ENCODE measurements at places on chromosomes 13 and 19.

DNA sequence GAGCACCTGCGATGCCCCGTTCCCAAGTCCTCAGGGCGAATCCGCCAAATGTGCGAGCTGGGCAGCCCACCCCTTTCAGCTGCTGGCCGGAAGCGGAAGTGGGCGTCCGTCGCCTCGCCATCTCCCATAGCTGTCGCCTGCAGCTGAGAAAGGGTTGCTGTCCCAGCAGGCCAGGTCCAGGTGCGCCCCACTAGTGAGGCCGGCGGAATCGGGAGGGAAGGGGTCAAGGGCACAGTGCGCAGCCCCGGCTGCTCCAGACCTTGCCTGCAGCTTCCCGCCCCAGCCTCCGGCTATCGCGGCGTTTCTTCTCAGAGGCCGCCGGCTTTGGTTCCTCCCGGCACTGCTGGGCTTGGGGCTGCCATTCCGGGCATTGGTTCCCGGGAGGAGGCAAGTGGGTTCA is at the start of gene ZNF177:
TSS of gene ZNF177 (plus strand) at position 109 of the 400 bp plus-strand sequence. CDS start 15,299 bp downstream, outside the sequence.
- DNase-seq = no peak

GRCh38 chr13:42553098-42554046 is 20.6 kb upstream of the TNFSF11 start:
- no peak for DNase-seq

DNA sequence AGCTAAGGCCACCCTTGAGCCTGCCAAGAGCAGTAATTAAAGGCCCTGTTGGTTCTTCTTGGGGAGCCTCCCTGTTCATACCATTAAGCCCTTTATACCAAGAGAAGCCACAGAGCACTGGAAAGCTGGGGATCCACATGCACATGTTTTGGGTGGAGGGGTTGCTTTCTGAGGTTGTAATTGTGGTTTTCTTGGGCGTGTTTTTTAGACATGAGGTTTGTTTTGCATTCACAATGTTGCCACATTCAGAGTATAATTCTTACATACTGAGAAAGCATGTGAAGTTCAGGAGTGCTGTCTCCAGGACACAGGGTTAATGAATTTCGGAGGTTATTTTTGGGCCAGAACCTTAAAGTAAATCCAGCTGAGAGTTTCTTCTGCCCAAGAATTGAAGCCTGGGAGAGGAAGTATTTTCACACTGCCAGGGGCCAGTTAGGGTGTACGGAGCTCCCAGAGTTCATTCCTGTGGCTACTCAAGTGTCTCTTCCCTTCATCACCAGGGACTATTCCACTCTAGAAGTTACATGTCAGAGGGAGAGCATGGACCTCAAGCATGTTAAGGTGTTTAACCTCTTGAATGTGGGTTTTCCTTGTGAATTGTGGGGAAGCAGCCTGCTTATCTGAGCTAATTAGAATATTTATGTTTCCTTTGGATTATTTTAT is 37.0 kb downstream of the ZNF136 start:
- DNase-seq = no peak

- peak; percentile 54 for DNase-seq
These were observed 8.1 kb upstream of the ADGRE2 start for GRCh38 chr19:14786421-14786851.

DNA sequence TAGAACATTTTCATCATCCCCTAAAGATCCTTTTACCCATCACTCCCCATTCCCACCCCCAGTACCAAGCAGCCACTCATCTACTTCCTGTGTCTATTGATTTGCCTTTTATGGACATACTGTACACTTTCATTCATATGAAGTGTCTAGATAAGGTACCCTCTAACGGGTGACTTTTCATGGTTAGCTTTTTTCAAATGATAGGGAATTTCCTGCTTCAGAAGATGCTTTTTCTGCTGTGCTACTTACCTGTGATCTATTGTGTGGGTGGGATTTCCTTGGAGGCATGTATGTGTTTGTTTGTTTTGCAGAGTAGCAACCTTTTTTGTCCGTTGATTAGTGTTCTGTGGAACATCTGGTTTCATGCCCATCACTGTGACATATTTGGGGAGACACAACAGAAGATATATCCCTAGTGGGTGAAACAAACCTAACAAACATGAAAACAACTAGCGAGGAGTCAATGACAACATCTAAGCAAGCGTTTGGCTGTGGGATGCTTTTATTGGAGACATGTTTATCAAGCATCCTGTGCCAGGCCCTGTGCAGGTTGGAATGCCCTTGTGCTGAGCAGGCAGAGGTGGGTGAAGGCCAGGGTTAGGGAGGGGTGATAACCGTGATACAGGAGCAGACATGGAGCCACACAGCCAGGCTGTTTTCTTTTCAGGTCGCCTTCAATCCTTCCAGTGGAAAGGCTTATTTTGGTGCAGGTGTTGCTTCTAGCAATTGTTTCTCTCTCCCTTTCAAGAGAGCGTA is 17.6 kb downstream of the SPINT2 start:
- DNase-seq = no peak

DNA sequence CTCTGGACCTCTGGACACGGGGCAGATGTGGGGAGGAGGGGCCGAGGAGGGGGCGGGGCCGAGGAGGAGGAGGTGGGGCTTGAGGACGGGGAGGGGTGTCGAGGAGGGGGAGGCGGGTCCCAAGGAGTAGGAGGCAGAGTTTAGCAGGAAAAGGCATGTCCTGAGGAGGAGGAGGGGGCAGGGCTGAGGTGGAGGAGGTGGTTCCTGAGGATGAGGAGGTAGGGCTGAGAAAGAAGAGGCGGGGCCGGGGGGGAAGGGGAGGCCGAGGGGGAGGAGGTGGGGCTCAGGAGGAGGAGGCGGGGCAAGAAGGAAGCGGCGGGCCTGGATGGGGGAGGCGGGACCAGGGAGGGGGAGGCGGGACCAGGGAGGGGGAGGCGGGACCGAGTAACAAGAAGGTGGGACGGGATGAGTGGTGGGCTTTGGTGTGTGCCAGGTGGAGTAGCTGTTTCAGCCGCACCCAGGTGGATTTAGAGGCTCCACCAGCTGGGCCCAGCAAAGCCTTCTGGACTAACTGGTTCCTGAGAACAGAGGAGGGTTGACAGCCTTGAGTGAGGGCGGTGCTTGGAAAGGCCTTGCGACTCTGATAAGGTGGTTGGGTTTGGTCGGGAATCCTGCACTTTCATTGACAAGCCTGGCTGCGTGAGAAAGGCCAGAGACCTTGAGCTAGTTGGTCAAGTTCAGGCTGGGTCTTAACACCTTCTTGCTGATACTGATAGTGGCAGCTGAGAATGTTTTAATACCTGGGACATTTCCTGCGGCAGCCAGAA is 7.7 kb downstream of the TECR start:
- DNase-seq = peak; percentile 83

- no peak for DNase-seq
These were observed 222.1 kb downstream of the ZIC5 start for GRCh38 chr13:99749271-99750019.

DNA sequence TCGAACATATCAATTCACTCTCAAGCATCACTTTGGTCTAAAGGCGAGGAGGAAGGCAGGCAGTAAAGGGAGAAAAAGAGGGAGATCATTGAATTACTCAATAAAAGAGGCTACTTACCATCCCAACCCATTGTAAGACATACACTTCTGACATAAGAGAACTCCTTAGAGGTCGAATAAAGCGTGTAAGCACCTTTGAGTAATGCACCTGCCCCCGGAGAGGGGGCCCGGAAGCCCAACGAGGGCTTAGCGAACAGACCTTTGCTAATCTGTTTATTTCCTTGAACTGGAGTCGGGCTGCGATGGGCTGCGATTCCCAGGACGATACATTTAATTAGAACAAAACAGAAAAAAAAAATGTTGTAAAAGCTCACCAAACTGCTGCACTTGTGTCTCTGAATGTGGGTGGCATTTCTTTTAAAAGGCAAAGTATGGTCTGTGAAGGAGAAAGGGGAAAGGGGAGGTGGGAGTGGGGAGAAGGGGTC is 3.0 kb downstream of the ZC3H4 start:
- no peak for DNase-seq

DNA sequence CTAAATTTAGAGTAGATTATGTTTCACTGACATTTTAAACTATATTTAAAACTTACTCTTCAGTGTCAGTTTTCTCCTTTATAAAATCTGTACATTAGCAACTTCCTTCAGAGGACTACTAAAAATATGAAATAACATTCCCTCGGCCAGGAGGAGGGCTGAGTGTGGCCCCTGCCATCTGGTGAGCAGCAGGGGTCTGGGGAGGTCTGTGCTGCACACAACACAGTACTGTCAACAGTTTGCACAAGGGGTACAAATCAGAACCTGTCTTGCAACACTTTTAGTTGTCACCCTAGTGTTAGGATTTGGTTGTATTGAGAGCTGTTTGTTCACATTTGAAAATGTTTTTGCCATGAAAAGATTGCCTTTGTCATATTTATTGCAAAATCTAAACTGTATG is 48.9 kb downstream of the TPP2 start:
- no peak for DNase-seq

DNA sequence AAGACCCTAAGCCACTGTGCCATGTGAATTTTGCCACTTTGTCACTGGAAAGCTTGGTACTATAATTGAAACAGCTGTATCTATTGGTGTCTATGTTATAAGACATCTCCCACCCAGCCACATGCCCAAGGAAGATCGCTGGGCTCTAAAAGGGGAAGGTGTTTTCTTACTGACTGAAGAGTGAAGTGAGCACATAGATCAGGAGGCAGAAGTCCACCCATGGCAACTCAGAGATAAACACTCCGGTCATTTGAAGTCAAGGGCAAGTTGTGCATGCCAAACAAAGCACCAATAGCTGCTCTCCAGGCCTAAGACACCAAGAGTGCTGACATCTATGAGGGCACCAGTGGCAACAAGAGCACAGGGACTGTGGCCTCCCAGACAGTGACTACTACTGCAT is 153.8 kb downstream of the KCTD12 start:
- no peak for DNase-seq

All from nephron progenitor cell (in vitro differentiated cells).